ENCODE measurements at places on chromosomes 13 and 19.

- DNase-seq, result no peak
Observed at GRCh38 chr13:55439450-55439849, 1701.3 kb upstream of the PRR20A start.

DNA sequence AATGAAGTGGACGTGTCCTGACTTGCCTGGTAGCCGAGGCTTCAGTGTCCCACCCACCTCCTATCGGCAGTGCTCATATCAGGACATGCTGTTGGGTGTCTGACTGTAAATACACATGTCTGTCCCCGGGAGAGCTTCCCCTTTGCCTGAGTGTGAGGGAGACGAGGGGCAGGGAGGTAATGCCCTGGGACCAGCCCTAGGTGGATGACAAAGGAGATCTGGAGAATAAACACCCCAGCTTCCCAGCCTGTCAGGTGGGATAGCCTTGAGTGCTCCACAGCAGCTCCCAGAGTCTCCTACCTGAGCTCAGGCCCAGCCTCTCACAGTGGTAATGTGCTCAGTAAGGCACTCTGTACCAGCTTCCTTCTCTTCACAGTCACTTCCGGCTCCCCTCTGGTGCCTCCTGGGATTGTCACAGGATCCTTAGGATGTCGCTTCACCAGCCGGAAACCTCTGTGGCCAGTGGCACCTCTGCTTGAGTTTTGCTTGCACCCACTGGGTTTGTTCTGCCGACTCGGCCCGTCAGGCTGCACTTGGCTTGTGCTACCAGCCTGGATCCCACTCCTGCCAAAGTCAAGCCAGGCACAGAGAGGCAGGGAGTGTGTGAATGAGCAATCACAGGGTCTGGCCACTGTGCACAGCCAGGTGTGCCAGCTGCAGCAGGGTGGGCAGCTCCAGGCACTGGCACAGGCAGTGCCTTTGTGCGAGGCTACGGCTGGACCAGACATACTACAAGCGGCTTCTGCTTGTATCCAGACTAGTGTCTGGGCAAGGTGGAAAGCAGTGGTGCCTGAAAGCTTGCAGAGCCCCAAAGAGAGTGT lies 54.4 kb upstream of the RGCC start:
- DNase-seq, result no peak

- no peak for DNase-seq
Observed at GRCh38 chr19:56087647-56088496, 33.2 kb downstream of the ZNF787 start.

DNA sequence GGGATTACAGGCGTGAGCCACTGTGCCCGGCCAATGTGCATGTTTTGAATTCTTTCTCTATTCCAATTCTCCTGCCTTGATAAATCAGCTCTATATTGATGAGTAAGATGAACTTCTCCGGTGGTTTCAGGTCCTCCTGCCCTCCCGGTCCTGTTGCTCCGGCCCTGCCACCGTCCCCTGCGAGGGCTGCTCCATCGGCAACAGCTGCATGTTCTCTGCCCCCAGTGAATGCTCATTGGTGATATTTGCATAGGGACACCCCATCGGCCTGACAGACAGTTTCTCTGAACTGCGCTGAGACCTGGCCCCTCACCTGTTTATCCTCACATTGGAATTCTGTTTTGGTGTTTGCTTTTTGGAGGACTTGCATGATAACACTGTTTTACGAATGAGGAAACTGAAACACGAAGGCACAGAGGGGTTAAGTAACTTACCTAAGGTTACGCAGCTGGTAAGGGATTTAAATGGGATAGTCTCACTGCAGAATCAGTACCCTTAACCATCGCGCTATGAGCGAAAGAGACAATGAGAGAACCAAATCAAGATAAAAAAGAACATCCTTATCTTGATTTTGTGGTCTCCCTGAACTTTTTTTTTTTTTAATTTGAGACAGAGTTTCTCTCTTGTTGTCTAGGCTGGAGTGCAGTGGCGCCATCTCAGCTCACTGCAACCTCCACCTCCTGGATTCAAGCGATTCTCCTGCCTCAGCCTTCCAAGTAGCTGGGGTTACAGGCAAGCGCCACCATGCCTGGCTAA lies 32.2 kb downstream of the ZNF557 start:
- DNase-seq, result no peak

- DNase-seq, result no peak
Observed at GRCh38 chr13:67119481-67119894, 110.6 kb downstream of the PCDH9 start.

DNA sequence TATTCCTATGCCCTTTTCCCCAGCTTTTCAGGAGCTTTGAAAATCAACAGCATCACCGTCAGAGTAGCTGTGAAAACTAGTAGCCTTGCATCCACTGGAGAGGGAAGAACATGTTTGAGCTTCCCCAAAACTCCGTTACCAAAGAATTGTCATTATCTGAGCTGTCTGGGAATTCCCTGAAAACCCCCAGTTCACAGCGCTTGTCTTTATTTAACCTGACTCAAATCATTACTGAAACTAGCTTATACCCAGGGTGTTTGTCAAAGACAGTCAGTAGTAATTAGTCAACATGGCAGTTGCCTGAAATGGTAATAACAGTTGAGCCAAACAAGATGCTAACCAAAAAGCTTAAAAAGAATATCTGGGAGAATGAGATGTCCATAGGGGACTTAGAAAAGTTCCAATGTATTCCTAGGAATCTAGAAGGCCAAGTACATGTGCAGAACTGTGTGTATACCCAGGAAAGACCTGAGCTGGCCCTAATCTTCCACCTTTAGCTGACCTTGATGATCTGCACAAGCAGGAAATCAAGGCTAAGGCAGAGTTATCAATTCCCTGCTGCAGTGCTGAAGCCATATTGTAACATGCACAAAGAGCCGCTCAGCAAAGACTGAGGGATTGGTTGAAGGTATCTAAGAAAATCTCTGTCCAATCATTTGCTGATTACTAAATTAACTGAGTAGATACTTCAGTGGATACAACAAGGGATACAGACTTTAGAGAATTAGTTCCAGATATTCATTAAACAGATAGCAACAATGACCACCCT lies 130.8 kb downstream of the KL start:
- DNase-seq, result no peak

- no peak for DNase-seq
Observed at GRCh38 chr13:112513761-112514160, 74.2 kb downstream of the TUBGCP3 start.

- DNase-seq, result no peak
Observed at GRCh38 chr13:75907044-75907443, 270.9 kb downstream of the LMO7 start.

GRCh38 chr19:53545271-53546065 lies 7.5 kb downstream of the ZNF331 start:
- no peak for DNase-seq

DNA sequence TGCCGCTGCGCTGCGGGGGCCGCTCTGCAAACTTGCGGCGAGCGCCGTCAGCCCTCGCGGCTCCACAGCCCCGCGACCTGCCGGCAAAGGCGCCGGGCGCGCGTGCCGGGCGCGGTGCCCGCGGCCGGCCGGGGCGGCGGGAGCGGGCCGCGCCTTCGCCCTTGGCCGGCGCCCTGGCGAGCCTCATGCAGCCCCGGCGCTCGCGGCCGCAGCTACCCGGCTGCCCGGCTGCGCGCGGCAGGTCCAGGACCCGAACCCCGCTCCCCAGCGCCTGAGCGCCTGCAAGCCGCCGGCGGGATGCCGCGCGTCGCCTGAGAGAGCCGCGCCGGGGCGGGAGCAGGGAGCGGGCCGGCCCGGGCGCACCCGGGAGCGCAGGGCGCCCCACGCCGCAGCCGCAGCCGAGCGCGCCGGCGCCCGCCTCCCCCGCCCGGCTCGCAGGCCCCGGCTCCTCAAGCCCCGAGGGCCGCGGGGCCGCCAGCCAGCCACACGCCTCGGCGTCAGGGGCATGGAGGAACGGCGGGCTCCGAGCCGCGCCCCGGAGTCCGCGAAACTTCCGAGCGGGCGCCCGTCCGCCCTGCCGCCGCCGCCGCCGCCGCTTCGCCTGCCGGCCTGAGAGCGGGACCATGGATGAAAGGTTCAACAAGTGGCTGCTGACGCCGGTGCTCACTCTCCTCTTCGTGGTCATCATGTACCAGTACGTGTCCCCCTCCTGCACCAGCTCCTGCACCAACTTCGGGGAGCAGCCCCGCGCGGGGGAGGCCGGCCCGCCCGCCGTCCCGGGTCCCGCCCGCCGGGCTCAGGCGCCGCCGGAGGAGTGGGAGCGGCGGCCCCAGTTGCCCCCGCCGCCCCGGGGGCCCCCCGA lies 564 bp downstream of the HS6ST3 start:
- DNase-seq, result no peak

DNA sequence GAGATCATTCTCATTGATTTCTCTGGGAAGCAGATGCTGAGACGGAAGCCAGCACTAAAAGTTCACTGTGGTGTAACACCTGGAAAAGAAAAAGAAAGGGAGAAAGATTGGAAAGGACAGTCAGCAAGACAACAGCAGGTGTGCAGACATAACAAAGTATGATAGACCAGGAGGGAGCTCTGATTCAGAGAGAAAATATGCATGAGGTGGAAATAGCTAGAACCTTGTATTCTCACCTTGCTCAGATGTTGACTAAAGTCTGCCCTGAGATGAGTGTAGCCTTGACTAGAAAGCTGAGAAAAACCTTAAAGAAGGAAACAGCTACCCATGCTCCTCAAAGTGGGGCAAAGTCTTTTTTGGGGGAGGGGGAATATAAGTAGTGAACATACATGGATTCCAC lies 1711.8 kb downstream of the EFNB2 start:
- DNase-seq, result no peak

DNA sequence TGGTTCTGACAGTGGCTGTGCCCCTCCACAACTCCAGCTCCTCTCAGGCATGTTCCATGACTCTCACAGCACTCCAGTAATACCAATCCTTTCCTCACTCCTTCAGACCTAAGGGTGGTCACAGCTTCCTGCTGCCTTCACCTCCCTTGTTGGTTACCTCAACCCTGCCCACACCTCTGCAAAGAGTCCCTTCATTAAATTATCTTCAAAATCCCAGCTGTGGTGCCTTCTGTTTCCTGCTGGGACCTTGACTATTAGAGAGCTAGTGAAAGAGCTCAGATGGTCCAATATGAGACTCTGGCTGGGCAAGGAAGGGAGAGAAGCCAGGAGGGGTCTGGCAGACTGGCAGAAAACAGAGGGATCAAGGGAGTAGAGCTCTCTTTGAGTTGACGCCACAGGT lies 26.1 kb downstream of the DEDD2 start:
- no peak for DNase-seq

GRCh38 chr19:49677231-49677900 lies at the start of gene PRMT1:
TSS of gene PRMT1 (plus strand) at chr19:49677271. CDS start at chr19:49677281, 10 bp downstream.
- no peak for DNase-seq

GRCh38 chr13:73146707-73147106 lies 87.9 kb downstream of the KLF5 start:
- no peak for DNase-seq

GRCh38 chr13:48155848-48156247 lies 60.9 kb upstream of the MED4 start:
- no peak for DNase-seq

- no peak for DNase-seq
Observed at GRCh38 chr13:86082121-86082520, 282.9 kb upstream of the SLITRK6 start.

GRCh38 chr13:65585346-65585745 lies 1644.8 kb downstream of the PCDH9 start:
- no peak for DNase-seq

GRCh38 chr13:94239135-94239534 lies 240.3 kb downstream of the DCT start:
- DNase-seq, result no peak

DNA sequence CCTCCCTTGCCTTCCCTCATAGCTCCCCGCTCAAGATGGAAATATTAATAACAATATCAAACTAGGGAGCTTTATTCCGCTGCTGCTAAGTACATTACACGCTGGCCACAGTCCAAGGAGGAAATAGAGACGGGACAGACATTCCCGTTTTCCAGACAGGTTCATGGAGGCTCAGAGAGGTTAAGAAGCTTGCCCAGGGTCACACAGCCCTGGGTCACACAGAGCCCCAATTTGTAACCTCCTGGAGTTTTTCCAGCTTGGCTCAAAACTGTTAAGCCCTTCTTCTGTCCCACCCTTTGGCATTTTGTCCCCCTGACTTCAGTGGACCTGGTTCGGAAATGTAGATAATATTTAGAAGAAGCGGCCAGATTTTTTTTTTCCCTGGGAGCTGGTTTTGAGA lies 2.0 kb downstream of the BICRA start:
- DNase-seq, result no peak

DNA sequence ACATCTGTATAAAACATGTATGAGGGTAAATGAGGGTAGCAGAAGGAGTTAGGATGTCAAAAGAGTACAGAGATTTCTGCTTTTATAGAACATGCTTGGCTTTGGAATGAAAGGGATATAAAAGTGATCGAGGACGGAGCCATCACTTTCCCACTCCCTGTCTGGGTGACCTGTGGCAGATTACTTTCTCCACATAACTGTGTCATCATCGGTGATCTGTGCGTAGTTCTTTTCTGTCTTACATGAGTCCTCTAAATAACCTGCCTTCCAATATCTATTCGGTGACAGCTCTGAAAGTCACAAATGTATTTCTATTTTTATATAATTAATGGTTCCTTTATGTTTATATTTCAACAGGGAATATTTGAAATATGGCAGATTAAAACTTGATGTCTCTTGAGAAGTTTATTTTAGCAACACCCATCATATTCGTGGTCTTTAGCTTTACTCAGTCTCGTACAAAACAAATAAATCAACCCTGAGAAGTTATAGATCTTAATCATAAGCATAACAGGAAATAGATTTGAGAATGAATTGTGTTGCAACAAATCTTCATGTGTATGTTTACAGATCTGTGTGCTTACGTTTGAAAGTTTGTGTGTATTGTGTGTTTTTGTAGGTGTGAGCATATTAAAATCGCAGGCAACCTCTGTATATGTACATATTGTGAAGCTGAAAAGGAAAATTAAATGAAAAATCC lies 1094.3 kb downstream of the EFNB2 start:
- DNase-seq, result no peak

DNA sequence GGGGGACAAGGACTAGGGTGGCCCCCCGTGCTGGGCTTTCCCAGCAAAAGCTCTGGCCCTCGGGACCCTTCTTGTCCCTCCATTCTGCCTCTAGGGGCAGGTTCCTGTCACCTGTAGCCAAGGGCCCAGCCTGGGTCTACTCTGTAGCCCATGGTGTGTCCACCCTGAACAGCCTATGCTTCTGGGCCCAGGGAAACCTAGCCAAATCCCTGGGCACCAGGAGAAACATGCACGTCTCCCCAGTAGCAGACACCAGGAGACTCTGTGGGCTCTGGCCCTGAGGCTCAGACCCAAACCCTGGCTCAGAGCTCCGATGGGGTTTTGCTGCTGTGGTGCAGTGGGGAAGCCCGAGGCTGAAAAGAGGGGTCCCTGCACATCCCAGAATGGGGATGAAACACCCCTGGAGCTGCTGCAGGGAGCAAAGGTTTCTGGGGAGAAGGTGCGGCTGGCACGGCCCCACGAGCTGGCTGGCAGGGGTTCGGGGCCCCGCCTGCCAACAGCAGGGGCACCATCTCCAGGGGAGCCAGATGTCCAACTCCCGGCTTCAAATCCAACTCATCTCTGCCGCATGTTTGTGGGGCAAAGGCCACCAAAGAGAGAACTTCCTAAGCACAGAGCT lies 18.2 kb downstream of the CEBPG start:
- no peak for DNase-seq

- no peak for DNase-seq
Observed at GRCh38 chr19:17951990-17952976, 14.6 kb upstream of the KCNN1 start.

GRCh38 chr13:19085258-19085657 lies 96.4 kb downstream of the TUBA3C start:
- DNase-seq, result no peak

GRCh38 chr19:6313398-6313969 lies 19.9 kb downstream of the ACER1 start:
- DNase-seq, result no peak

Data from stimulated activated CD4-positive, alpha-beta T cell treated with anti-CD3 and anti-CD28 coated beads, TNF-alpha, amount 100 ng/mL, for 4 hours (primary cell).